ENCODE measurements at places on chromosomes 11 and 22.

GRCh38 chr11:122617926-122618325, 37.6 kb upstream of the UBASH3B start:
- DNase-seq = no peak
- H3K4me1 ChIP-seq = no peaks in the 10 kb centered on the region
- H3K4me3 ChIP-seq = no peak overlapping the region

DNA sequence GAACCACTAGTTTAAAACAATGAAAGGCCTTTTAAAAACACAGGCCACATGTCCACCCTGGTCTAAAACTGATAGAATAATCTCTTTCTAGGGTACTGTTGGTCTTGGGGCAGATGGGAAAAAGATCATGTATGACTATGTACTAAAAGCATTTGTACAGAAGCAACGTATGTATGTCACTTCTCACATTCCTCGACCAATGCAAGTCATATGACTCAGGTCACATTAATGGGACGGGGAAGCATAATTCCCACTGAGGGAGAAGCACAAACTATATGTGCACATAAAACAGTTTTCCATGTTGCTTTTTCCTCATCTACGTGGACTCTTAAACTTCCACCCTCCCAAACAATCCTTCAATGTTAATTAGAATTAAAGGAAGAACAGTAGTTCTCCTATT, 32.2 kb upstream of the GAB2 start:
- DNase-seq = no peak
- no peaks in the 10 kb centered on the region for H3K4me1 ChIP-seq
- no peak overlapping the region for H3K4me3 ChIP-seq
- no peaks in the 10 kb centered on the region for H3K27me3 ChIP-seq

GRCh38 chr22:49136816-49137180, 690.9 kb downstream of the BRD1 start:
- H3K4me1 ChIP-seq = peaks cover 26% of the 10 kb centered on the region
- H3K36me3 ChIP-seq = no peaks in the 10 kb centered on the region
- no peak overlapping the region for H3K4me3 ChIP-seq
- no peak for DNase-seq
- peaks cover 2% of the 10 kb centered on the region for H3K27me3 ChIP-seq
- H3K27ac ChIP-seq = no peak overlapping the region

- H3K36me3 ChIP-seq = no peaks in the 10 kb centered on the region
- H3K27ac ChIP-seq = no peak overlapping the region
- H3K4me1 ChIP-seq = no peaks in the 10 kb centered on the region
- no peak overlapping the region for H3K4me3 ChIP-seq
- no peaks in the 10 kb centered on the region for H3K27me3 ChIP-seq
These were observed 796.6 kb downstream of the TBC1D22A start for GRCh38 chr22:47558828-47559700.

GRCh38 chr22:43566561-43567332, 154.9 kb downstream of the MPPED1 start:
- peaks cover 13% of the 10 kb centered on the region for H3K4me1 ChIP-seq
- no peak overlapping the region for H3K27ac ChIP-seq
- H3K27me3 ChIP-seq = no peaks in the 10 kb centered on the region
- H3K4me3 ChIP-seq = no peak overlapping the region
- peaks cover 8% of the 10 kb centered on the region for H3K36me3 ChIP-seq
